Cardiac muscle cell (in vitro differentiated cells and primary cell): ENCODE measurements at places on chromosomes 1 and 21. TPM values are rescaled to one million over a fixed set of nuclear protein-coding genes. Genes with fewer than 3 reads are reported as not detected.

GRCh38 chr1:112296908-112297307 is 99.1 kb upstream of the CTTNBP2NL start:
- DNase-seq = peak; percentile 53

- DNase-seq = no peak
Measured at GRCh38 chr1:246197076-246197475, 310.0 kb downstream of the SMYD3 start.

GRCh38 chr1:154759196-154759595 is 110.9 kb downstream of the KCNN3 start:
- DNase-seq = no peak

- DNase-seq = no peak
Measured at GRCh38 chr1:171501305-171502024, 16.1 kb downstream of the PRRC2C start.

DNA sequence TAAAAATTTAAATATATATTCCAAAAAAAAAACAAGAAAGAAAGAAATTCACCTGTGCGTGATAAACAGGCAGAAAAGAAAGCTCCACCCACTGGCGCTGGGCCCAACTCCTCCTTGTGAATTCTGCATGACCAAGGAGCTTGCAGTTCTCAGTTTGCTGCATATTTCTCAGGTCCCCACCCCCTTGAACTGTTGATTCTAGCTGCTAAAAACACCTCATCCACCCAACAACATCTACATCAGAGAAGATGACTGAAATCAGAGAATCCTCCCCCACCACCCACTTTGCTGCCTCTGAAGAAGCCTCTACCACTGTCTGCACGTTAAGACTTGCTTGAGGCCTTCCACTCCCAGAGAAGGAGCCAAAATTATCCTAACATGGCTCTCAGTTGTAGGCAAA is 104.8 kb downstream of the RGS2 start:
- DNase-seq = no peak

The GBP2 gene
- polyA plus RNA-seq = 0.83 and 1.7 TPM in 2 replicates
